SK-N-SH treated with all-trans-retinoic acid at 6 μM for 48 hours (cell line): ENCODE measurements at places on chromosomes 5 and 9.

- no peak for ATAC-seq
These were observed 37.5 kb downstream of the SLC28A3 start for GRCh38 chr9:84303061-84303460.

GRCh38 chr9:31950756-31951155 lies 433.7 kb upstream of the ACO1 start:
- no peak for ATAC-seq

- no peak for ATAC-seq
These were observed 19.9 kb upstream of the IL9 start for GRCh38 chr5:135915466-135916001.

DNA sequence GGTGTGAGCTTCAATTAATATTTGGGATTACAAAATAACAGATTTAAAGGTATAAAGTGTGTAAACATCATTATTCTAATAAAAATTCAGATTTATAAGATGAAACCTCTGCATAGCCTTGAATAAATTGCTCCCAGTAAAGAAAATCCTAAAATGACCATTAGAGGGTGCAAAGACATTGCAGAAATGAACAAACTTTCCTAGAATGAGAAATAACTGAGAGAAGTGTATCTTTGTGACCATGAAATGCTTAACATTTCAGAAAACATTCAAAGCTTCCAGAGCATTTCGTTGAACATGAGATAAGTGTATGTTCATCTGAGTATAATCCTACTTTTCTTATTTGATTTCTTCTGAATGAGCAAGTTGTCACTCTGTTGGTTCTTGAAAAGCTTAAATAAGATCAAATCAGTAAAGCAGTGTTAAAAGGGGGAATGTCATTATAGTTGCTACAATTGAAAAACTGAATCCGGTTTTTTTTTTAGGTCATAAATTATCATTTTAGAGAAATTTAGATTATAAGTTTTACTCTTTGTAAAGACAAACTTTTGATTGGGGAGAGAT lies 24.7 kb upstream of the NUDT12 start:
- ATAC-seq, result peak; percentile 87

- no peak for ATAC-seq
These were observed 58.5 kb downstream of the DCP2 start for GRCh38 chr5:113035096-113035495.

GRCh38 chr9:87464110-87464991 lies 33.3 kb upstream of the DAPK1 start:
- no peak for ATAC-seq

- no peak for ATAC-seq
These were observed 47.7 kb downstream of the COL23A1 start for GRCh38 chr5:178542455-178542854.

- peak; percentile 19; the same call in 2 of the 3 replicates for ATAC-seq
These were observed 79.3 kb upstream of the RASA1 start for GRCh38 chr5:87188391-87188790.

- no peak for ATAC-seq
These were observed 46.8 kb downstream of the ELAVL2 start for GRCh38 chr9:23779220-23779619.

DNA sequence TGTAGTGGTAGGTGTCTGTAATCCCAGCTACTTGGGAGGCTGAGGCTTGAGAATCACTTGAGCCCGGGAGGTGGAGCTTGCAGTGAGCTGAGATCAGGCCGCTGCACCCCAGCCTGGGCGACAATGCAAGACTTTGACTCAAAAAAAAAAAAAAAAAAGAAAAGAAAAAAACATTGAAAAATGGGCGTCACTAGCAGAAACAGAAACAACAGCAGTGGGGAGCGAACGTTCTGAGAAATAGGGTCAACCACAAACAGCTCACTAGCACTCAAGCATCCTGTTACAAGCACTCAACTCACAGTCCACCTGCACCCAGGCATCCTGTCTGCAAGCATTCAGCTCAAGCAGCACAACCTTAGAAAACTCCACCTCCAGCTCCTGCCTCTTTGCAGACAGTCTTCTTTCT lies 17.2 kb downstream of the TRIM14 start:
- no peak for ATAC-seq

GRCh38 chr5:99317136-99317535 lies 388.3 kb upstream of the CHD1 start:
- no peak for ATAC-seq

- ATAC-seq, result no peak
These were observed 61.9 kb downstream of the NSD1 start for GRCh38 chr5:177195307-177195952.

- ATAC-seq, result no peak
These were observed 69.1 kb downstream of the ADAMTS2 start for GRCh38 chr5:179275941-179276837.

DNA sequence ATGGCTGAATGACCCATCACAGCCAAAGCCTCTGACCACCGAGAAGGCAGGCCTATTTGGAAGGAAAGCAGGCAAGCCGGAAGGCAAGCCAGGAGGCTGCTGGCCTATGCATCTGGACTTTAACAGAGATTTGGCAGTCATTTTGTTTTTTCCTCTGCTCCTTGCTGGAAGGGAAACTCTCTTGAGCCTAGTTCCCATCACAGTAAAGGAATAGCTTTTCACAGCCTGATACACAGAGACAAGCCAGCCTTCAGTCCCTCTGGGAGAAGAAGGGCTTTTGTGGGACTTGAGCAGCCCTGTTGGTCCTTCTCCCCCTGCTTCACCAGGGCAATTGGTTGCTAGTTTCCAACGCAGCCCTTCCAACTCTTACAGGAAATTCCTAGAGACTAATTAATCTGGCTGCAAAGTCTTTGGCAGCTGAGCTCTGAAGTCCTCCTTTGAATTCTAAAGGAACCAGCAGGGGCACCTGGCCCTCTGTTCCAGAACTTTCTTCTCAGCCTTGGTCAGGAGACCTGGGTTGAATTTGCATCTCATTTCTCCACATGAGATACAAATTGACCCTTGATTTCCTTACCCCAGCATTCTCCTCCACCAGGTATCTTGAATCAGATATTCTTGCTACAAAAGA lies 157.3 kb upstream of the EPB41L4A start:
- ATAC-seq, result no peak

GRCh38 chr9:127923046-127923445 lies 6.2 kb upstream of the ST6GALNAC4 start:
- no peak for ATAC-seq

DNA sequence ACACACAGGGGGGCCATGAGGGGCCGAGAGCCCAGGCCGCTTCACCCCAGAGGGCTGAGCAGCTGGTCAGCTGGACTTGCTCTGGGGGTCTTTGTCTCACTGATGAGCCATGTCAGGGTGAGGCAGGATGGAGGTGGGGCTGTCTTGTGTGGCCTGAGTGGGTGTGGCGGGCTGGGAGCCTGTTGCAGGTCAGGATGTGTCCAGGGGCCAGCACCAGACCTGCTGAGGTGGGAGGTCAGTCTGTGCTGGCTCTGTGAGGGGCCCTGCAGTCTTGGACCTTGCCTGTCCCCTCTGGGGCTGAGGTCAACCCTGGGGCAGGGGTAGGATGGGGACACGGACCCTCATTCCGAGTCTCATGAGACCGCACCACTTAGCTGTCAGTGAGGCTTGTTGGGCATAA lies 56.9 kb downstream of the RXRA start:
- no peak for ATAC-seq

- ATAC-seq, result no peak
These were observed 39.4 kb downstream of the NNT start for GRCh38 chr5:43642428-43642827.

DNA sequence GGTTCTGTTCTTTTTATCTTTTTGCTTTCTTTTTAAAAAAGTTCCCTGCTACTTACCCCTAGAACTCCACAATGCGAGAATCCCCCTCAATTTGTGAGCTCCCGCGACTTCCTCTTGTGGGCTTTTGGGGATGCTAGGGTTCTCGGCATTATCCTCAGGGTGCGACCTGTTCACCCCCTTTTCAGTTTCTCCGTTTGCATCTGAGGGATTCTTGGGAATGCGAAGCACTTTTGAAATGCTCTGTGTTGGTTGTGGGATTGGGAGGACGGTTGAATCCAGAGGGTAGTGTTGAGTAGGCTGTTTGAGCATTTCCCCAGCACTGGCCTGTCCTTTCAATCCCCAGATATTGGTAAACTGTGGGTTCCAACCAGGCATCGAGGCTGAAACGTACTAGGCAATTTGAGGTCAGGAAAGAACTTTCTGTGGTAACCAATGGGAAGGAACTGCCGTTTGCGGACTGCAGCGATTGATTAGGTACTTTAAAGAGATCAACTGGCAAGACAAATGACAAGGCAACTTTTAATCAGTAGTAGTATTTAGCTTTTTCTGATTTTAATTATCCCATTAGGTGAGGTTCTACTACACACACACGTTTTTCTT lies 415 bp downstream of the XRCC4 start:
- peak; percentile 17 for ATAC-seq

DNA sequence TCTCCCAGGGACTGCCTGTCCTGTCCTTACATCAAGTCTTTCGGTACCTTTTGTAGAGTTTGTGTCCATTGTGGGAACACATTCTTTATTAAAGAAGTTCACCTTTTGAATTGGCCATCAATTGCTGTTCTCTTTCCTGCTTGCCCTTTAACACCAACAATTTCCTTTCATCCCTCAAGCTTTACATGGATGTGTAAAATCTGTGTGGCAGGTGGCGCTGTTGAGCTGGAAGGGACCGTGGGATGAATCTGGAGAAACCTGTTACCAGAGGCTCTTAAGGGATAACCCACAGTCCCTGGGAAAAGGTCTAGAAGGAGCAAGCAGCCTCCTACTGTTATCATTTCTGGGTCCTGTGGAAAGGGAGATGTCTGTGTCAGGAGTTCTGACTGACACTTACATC lies 7.9 kb upstream of the ZFP62 start:
- peak; percentile 98 for ATAC-seq

- peak; percentile 88 for ATAC-seq
These were observed 98.4 kb downstream of the LIX1 start for GRCh38 chr5:97044052-97044451.

DNA sequence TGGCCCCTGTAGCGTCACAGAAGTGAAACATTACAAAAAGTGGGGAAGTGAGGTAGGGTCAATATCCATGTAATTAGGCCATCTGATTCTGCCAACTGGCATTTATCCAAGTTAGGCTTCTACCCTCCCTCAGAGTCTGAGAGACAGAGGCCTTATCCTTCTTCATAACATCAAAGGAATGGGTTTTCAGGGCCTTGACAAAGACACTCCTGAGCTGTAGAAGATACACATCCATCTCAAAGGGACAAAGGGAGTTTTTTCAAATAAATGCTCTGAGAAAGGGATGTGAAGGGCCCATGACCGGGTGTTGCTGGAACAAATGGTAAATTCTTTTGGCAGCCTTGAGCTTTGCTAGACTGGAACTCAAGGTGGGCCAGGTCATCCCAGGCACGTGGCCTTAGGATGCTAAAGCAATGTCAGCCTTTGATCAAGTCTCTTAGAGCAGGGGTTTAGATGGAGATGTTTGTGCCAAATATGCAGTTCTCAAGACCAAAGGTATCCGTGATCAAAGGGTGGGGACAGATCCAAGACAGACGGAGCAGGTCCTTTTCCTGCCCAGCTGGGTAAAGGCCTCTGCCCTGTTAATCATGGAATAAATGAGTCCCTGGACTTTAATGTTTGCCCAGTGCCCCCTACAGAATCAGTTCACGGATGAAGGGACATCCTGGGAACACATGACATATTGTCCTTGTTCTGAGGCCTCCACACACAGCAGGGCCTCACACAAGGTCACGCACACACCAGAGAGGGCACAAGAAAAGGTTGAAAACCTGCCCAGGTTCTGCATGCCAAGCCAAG lies 10.0 kb upstream of the FAM169A start:
- ATAC-seq, result no peak

GRCh38 chr5:37842048-37842447 lies 2.2 kb upstream of the GDNF start:
- no peak for ATAC-seq

DNA sequence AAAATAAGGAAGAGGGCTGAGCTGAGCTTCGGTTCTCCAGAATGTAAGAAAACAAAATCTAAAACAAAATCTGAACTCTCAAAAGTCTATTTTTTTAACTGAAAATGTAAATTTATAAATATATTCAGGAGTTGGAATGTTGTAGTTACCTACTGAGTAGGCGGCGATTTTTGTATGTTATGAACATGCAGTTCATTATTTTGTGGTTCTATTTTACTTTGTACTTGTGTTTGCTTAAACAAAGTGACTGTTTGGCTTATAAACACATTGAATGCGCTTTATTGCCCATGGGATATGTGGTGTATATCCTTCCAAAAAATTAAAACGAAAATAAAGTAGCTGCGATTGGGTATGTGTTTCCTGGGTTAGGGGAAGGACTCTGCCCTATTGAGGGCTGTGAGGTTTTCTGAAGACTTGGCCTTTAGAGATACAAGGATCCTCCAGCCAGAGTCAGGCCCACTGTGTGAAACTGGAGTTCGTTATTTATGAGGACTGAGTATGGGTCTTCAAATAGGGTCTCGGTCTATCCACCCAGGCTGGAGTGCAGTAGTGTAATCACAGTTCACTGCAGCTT lies 3.8 kb downstream of the EGR1 start:
- ATAC-seq, result no peak

DNA sequence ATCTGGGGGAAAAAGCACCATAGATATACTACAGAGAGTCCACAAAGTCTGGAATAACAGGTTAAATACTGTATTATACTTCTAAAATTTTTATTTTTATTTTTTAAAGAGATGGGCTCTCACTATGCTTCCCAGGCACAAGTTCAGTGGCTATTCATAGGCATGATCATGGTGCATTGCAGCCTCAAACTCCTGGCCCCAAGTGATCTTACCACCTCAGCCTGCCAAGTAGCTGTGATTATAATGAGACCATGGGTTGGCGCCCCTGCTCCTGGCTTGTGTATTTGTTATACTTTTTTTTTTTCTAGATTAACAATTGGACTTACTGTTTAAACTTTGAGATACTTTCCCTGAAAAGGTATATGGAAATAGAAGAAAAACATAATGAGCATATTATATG lies 25.9 kb downstream of the ERBIN start:
- no peak for ATAC-seq

DNA sequence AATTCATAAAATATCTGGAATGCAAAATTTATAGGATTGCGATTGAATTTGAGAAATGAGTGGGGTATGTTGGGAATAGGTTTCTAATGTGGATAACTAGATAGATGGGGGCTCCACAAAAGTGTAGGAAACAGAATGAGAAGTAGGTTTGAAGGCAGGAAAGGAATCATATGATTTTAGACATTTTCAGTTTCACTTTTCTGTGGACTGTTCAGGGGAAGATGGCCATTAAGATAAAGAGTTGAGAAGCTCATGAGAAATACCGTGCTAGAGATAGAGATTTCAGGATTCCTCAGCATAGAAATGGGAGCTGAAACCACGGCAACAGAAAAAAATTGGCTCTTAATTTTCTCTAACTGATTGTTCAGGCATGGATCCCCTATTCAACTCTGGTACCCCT lies 163.4 kb upstream of the CD180 start:
- no peak for ATAC-seq

DNA sequence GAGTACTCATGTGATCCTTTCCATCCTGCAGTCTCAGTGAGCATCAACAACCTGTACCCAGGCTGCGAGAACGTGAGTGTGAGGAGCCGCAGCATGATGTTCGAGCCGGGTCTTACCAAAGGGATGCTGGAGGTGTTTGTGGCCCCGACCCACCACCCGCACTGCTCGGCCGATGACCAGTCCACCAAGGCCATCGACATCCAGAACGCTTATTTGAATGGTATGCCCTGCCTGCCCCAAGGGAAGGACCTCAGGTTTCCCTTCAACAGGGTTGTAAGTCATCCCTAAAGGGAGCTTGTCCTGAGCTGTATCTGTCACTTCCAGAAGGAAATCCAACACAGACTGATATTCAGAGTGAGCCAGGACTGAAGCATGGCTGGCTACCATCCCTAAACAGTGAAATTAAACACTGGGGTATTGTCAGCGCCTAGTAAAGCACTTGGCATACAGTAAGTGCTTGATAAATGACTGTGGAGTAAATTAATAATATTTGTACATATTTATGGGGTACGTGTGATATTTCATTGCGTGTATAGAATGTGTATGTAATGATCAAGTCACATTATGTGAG lies 39.3 kb upstream of the CTSL start:
- ATAC-seq, result no peak

- ATAC-seq, result no peak
These were observed 85.6 kb downstream of the FBXW11 start for GRCh38 chr5:171920765-171921391.
